A549 treated with ZK216348 at 1 μM for 4 hours (cell line): ENCODE measurements at places on chromosomes 2 and 18. TPM values are rescaled to one million over a fixed set of nuclear protein-coding genes. Genes with fewer than 3 reads are reported as not detected.

The ATP6V1C2 gene
- 0.07 to 0.31 TPM (median 0.17 TPM) in 4 of 5 replicates, not detected in the other for total RNA-seq

The CPO gene
- total RNA-seq, result 0.13 TPM in 1 of 5 replicates, not detected in the others

The ASB18 gene
- total RNA-seq, result not detected in 5 replicates

The RESP18 gene
- total RNA-seq, result not detected in 5 replicates
